ENCODE measurements at places on chromosomes 2 and 18.

GRCh38 chr2:177906041-177906718 lies 166.4 kb downstream of the PDE11A start:
- DNase-seq: peak; percentile 27

DNA sequence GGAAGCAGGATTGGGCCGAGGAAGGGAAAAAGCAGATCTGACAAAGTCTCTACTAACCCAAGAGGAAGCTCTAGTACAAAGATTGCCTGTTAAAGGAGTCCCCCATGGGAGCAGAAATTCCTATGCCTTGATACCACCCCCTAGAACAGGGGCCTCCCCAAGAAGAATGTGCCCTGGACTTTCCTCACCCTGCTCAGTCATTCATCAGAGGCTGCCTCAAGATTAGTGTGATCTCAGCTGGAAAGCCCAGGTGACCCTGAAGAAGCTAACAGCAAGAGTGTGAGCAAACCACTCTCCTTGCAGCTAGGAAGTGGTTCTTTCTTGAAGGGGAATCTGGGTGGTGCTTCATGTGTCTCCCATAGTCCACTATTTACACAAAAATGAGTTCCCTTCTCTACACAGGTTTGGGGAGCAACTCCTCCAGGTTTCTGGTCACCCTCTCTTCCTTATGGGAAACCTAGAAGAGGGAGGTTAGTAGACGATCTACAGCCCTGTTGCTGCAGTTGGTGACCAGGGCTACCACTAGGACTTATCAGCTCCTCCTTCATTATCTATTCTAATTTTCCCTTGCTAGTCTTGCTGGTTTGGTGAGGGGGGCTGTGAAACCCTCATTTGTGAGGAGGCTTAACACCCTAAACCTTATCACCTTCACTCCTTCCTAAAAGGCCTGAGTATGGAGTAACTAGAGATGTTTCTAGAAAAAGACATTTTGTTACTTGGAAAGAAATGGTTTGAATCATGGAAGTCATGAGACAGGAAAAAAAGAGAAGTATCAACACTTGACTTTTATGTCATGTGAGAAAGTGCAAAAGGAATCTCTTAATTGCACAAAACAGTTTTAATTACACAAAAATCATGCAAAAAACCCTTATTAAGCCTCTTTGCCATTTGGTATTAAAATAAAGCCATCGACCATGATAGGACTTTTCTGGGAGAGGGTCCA lies 2.9 kb upstream of the WDR7 start:
- no peak for DNase-seq

DNA sequence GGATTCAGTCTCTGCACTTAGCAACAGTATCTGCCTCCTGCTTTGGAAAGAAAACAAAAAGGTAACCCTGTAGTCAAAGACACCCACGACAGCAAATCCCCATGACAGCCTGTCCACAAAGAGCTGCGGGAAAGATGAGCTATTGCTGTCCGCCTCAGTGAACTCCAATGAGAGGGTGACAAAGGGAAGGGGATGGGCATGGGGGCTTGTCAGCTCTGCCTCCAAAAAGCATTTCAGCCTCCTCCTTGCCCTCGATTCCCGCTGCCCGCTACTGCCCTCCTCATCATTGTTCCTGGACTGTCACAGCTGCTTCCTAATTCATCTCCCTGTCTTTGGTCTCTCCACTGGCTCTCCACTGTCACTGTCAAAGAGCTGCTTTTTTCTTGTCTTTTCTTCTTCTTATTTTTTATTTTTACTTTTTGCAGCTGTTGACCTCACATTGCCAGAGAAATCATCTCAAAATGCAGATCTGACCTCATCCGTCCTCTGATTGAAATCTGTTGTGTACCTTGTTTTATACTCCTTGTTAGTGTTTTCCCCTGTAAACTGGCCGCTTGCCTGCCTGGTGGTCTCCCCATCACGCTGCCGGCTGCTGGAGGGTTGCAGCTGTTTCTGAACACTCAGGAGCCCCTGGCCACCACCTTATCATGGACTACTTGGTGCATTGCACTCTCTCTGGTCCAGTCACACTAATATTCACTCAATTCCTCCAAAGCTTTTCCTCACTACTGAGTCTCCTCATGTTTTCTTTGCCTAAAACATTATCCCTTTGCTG lies 7.9 kb upstream of the E2F6 start:
- no peak for DNase-seq

DNA sequence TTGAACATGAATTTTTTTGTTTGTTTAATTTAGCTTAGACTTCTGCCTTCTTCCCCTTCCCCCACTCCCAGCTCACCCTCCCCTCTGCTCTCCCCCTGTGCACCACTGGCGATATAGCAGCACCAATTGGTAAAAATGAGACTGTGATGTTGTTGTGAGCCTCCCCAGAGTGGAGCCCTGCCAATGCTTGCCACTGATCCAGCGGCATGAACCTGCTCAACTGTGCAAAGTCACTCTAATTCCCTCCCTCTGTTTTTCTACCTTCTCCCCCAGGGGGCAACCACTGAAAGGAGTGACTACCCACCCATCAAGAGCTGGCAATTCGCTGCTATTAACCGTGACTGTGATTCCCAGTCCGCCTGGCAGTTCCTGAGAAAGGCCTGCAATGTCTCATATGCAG lies 30.2 kb downstream of the KLHL14 start:
- no peak for DNase-seq

DNA sequence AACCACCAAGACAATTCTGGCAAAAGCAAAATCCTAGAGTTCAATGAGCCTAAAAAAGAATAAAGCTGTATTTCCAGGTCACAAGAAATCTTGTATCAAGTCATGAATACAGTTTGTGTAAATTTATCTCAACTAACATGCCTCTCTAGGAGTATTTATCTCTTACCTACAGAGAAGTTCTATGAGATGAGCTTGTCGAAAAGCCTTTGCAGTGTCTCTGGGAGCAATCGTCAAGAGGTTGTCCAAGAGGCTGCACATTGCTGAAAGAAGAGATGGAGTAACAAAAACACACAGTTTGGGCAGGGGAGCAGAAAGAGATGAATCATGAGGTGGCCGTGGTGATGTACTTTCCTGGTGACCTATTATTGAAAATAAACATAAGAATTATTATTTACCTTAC lies 112.0 kb upstream of the CD226 start:
- DNase-seq: no peak

DNA sequence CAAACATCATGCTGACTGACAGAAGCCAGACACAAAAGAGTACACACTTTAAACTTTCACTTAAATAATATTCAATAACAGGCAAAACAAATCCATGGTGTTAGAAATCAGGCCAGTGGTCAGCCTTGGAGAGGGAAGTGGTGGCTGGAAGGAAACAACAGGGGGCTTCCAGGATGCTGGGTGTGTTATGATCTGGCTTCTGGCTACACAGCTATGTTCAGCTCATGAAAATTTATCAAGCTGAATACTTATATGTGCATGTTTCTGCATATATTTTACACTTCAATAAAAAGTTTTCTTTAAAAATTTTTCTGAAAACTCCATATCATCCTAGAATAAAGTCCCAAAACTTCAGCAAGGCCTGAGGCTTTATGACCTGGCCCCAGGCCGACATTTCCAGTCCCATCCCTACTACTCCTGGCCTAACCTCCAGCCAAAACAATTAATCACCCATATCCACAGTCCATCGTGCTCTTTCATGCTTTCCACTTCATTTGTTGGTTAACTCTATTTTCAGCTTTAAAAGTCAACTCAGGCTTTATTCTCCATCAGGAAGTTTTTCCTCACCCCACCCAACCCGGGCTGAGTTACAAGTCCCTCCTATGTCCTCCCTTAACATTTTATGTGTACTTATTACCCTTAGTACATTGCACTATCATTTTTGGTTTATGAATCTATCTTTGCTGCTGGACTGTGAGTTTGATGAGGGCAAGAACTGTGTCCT lies 27.9 kb upstream of the SPTBN1 start:
- DNase-seq: no peak

- DNase-seq: no peak
These were observed 319.6 kb downstream of the PIK3C3 start for GRCh38 chr18:42274488-42275137.

- DNase-seq: no peak
These were observed 1265.5 kb upstream of the ACVR2A start for GRCh38 chr2:146579147-146579930.

GRCh38 chr2:219269362-219270054 lies 9.7 kb upstream of the DNAJB2 start:
- DNase-seq: no peak

GRCh38 chr2:102514061-102514785 lies 41.2 kb downstream of the SLC9A4 start:
- no peak for DNase-seq

DNA sequence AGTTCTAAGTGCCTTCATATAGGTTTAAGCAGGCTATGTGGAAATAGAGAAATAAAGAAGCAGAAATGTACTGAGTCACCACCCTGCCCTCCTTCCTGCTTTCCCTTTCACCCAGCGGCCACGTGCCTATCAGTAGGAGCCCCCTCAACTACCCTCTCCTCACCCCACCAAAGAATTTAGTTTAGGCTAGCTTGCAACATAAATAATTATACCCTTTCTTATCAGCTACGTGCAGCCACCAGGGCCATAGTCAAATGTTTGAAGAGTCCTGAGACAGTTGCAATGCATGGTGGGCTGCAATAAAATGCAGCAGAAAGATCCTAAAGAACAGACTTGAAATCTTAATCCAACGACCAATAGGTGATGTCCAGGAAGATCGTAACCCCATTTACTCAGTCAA lies 101.2 kb downstream of the RTP5 start:
- no peak for DNase-seq

- no peak for DNase-seq
These were observed 85.5 kb upstream of the RND3 start for GRCh38 chr2:150572961-150573395.

GRCh38 chr2:119338826-119339561 lies 27.6 kb downstream of the C2orf76 start:
- DNase-seq: no peak

GRCh38 chr18:11901826-11902438 lies 6.2 kb downstream of the MPPE1 start:
- DNase-seq: no peak

DNA sequence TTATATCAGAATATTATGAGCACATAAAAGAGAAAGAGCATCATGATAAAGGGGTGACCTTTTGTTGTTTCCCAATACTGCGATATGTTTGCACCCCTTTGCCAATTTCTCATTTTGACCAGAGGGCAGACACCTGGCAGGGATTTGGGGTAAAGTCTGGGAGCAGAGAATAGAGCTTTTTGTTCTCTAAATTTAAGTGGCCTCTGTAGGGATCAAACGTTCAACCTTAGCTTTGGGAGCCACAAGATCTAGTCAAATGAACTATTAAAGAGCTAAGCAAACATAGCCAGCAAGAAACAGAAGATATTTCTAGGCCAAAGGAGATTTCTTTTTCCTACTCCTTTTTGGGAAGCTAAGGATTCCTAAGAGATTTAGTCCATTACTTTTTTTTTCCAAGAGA lies 1.1 kb upstream of the MSTN start:
- DNase-seq: no peak

DNA sequence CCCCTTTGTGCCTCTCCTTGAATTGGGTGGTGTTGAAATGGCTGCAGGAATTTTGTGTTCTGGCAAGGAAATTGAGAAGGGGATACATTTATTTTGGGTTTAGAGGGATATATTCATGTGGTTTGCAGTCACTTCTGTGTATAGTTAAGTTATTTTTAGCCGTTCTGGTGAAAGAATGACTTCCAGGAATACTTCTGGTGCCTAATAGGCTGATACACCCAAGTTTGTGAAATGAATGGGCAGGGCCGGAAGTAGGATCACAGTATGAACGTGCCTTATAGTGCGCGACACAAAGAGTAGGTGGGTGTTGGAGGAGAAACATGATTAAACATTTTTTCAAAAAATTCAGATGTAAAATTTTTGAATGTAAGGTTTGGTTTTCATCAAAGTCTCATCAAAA lies 168.6 kb upstream of the ATP5MC3 start:
- no peak for DNase-seq

DNA sequence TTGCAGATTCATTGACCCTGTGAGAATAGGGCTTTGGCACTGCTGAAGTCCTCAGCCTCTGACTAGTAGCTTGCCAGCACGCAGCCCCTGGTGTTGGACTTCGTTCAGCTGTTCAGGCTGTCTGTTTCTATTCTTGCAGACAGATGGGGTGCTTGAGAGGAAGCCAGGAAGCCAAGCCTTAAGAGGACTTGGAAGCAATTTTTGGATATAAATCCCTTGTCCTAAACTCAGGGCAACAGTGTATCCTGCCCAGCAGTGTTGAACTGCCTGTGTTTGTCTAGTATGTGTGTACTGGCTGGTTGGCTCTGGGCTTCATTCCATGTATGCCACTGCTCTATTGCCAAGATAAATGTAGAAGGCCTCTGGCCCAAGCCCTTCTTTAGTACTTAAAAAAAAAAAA lies 108.6 kb downstream of the COMMD1 start:
- no peak for DNase-seq

GRCh38 chr2:230124235-230124634 lies 55.5 kb upstream of the SLC16A14 start:
- no peak for DNase-seq

Measured in mesothelial cell of epicardium (in vitro differentiated cells).